Liver (tissue), 10 donors: ENCODE measurements at places on chromosomes 2 and 18.

GRCh38 chr2:55361465-55362189 is 58.0 kb downstream of the CCDC88A start:
- no peak for DNase-seq

- no peak for DNase-seq
These were observed 12.3 kb upstream of the POLI start for GRCh38 chr18:54257015-54257414.

GRCh38 chr18:46877329-46877987 is 39.8 kb downstream of the PIAS2 start:
- DNase-seq: no peak

- no peak for DNase-seq
These were observed 36.6 kb downstream of the ZAP70 start for GRCh38 chr2:97750017-97750416.

GRCh38 chr18:49061239-49061990 is 110.7 kb upstream of the SMAD7 start:
- DNase-seq: no peak

DNA sequence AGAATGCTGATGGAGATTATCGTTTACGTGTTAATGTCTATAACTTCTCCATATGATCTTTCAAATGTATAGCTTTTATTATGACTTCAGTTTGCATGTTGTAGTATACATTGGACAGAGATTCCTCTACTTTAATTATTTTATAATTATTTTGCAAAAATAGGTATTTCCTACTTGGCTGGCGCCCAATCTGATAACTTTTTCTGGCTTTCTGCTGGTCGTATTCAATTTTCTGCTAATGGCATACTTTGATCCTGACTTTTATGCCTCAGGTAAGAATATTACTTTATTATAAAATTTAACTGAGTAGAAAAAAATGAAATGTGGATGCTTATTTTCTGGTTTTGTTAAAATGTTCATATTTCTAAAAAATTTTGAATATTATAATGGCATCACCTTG is 18.1 kb upstream of the ADGRF3 start:
- DNase-seq: no peak

DNA sequence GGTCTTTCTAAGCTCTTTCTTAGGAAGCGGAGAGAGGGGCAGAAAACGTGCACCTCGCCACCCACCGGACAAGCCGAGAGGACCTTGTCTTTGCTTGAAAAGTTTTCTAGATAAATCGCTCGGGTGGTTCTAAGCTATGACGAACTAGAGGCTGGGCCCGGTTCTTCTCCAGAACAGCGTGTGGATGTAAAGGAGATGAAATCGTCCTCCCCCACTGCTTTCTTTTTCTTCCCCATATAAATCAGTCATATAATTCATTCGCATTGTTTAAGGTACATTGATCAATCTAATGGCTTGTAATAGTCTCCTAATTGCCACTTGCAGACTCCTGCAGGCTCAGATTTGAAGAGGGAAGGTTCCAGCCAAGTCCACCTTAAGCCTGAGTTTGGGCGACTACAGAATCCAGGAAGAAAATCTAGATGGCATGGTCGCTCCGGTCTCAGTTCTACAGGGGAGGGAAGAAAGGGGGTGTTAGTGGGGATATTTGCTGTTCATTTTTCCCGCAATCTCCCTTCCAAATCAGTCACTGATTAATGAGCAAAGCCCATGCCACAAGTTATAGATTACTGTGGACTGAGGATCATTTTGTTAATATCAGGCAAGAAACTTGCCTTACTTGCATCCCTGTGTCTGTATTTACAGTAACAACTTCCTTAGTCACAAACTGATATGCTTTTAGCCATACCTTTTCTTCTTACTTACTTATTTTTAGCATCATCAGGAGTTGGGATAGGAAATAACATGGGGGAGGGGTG is 5.6 kb upstream of the SP9 start:
- DNase-seq: no peak

DNA sequence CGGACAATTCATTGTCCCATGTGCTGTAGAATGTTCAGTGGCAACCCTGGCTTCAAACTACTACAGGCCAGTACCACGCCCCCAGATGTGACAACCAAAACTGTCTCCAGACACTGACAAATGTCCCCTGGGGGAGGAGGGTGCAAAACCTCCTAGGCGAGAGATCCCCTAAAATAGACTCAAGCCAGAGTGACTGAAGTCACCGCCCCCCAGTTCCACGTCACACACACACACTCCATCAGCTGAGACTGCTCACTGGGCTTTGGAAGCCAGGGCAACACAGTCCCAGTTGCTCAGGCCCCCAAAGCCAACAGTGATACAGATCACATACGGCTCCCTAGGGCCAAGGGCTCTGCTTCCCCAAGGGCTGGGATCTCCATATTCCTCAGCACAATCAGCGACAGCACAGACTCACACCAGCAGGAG is 19.1 kb downstream of the HDAC4 start:
- DNase-seq: no peak

DNA sequence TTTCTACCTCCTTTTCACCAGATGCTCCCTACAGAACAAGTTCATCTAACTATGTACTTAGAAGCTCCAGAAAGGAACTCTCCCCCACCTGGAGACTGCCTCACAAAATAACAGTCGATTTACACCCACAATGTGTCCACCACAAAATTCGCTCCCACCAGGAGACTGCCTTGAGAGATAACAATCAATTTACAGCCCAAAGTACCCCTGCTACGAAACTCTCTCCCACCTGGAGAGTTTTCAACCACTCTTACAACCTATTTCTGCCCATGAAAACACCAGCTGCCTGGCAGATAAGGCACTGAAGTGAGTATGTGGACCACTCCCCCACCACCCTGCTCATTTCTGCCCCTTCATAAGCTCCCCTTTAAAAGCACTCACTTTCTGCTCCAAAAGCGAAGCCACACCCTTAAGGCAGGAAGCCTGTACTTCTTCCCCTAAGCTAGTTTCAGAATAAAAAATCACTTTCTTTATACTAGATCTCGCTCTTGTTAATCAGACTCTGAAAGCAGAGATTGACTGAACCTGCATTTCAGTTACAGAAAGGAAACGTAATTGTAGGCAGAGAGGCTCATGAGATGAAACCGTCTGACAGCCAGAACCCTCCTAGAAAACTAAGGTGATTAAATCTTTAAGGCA is 94.4 kb upstream of the RBBP8 start:
- no peak for DNase-seq

GRCh38 chr18:9048236-9048635 is 54.3 kb upstream of the NDUFV2 start:
- no peak for DNase-seq

DNA sequence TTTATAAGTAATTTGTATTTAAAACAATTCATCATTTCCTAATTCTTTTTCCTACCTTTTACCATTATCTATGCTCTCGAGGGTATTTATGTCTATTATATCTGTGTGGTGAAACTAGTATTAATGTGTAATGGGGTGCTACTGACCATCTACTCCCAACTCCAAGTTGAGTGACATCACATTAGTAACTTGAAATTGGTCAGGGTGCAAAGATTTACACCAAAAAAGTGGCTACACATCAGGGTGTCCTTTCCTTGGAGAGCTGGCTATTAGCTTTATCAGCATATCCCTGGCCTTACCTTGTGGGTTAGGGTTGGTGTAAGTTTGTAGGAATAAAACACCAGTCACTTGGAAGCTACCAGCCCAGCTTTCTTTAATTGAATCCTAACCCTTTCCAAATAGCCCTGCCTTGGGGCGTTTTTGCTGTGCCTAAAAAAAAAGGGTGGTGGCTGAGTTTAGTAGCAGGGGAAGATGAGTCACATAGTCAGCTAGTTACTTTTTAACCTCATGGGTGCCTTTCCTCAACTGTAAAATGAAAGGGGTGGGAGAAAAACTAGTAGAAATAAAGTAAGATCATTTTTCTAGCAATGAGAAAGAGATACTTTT is 14.0 kb downstream of the ANXA4 start:
- no peak for DNase-seq

GRCh38 chr2:82748653-82749052 is 1710.4 kb downstream of the SUCLG1 start:
- DNase-seq: no peak

DNA sequence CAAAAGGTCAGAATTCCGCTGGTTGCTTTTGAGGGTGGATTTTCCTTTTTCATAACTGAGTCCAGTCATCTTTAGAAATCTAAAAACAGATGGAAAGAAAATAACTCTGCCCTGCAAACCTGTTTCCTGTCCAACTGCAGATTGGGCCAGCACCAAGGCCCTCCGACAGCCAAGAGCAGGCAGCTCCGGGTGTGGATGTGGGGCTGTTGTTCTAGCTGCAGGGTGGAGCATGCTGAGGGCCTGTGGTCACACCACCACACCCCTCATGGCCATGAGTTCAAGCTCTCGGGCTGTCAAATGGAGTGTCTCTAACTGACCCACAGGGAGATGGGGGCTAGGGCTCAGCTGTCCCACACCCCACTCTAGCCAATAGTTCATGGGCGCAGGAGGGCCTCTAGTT is 69.3 kb upstream of the BZW1 start:
- no peak for DNase-seq

- DNase-seq: no peak
These were observed 509 bp downstream of the PIEZO2 start for GRCh38 chr18:11148680-11149440.

DNA sequence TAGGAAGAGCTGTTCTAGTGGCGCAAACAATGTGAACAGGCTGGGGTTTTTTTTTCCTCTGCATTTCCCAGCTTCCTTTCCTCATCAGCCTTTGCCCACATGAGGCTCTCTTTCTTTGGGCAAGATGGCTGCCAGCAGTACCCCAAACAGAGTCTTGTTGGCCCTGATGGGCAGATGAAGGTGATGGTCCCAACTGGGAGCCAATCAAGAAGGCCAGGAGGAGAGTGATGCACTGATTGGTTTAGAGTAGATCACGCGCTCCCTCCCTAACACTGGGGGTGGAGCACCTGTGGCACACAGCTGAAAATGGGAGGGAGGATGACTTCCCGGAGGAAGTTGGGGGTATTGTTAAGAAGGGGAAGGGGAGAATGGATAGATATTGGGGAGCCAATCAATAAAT is 96.3 kb upstream of the FZD7 start:
- no peak for DNase-seq

- DNase-seq: no peak
These were observed 1241.9 kb downstream of the DPP10 start for GRCh38 chr2:115684345-115684744.

DNA sequence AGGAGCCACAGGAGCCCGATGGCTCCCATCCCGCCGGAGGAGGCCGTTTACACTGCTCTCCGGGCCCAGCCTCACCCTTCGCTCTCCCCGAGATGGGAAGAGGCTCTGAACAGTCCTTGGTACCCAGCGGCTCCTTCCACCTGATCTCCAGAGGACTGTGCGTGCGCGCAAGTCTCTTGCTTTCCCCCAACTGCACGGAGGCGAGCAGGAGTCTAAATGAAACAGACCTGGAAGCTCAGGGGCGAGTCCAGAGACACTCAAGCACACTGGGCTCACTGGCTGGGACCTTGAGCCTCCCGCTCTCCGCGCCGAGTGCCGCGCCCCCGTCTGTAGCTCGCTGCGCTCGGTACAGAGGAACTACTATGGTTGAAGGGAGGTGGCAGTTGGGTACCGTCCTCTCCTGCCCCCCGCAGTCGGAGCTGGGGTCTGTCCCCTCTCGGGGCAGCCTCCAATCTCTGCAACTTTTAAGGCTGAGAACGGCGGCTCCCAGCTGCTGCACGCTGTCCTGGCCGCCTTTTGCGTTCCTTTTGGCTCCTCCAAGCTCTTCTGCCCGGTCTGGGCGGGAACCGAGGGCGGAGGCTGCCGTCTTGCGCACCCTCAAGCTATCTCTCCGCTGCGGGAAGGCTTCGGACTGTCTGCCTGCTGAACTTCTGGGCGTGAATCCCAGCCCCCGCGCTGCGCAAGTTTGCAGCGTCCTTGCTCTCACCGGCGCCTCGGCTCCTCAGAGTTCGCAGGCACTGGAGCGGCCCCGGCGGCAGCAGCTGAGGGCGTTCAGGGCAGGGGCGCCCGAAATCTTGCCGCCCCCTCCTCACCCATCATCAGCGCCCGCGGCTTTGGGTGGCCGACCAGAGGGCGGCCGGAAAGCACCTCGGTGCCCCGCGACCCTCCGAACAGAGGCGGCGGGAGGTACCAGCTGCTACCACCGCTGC is 491 bp downstream of the ALK start:
- DNase-seq: no peak

GRCh38 chr2:71120195-71120594 is 9.8 kb downstream of the MCEE start:
- no peak for DNase-seq

DNA sequence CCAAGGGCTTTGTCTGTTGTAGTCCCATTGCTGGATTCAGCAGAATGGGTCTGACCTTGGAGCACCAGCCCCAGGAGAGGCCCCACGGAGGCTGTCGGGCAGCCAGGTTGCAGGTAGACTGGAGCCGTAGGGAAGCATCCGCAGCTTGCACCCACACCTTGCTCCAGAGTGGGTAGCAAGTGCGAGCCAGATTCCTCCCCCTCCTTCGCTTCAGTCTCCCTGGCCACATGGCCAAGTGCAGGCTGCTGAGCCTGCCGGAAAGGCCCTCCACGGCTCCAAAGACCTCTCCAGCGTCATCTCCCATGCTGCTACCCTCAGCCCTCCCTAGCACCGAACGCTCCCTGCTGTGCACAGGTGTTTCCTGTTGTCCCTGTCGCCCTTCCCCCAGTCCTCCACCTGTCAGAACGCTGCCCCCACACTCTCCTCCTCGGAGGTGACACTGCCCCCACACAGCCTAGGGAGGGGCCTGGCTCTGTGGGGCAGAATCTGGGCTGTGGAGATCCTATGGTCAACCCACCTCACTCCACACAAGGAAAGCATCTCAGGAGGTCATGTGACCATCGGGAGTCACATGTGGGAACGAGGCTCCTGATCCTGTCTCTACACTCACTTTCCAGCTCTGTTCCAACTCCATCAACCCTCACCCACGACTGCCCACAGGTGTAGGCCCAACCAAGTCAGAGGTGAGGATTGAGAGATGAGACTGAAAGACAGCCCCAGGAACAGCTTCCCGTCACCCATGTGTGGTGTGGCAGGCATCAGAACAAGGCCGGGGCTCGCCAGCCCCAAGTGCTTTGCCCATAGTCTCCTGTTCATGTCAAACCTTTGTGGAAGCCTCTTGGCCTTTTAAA is 8.3 kb downstream of the KCNF1 start:
- DNase-seq: no peak

- no peak for DNase-seq
These were observed 455.0 kb upstream of the KLHL29 start for GRCh38 chr2:22929998-22930397.

- DNase-seq: no peak
These were observed 286.8 kb upstream of the HNMT start for GRCh38 chr2:137677466-137677865.

DNA sequence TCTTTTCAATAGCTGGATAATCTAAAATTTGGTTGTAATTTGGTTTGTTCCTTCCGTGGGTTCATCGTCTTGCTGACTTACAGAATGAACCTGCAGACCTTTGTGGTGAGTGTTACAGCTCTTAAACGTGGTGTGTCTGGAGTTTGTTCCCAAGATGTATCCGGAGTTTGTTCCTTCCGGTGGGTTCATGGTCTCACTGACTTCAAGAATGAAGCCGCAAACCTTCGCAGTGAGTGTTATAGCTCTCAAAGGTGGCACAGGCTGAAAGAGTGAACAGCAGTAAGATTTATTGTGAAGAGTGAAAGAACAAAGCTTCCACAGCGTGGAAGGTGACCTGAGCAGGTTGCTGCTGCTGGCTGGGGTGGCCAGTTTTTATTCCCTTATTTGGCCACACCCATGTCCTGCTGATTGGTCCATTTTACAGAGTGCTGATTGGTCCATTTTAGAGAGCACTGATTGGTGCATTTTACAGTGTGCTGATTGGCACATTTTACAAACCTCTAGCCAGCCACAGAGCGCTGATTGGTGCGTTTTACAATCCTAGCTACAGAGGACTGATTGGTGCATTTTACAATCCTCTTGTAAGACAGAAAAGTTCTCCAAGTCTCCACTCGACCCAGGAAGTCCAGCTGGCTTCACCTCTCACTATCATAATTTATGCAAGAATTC is 16.6 kb downstream of the RALB start:
- no peak for DNase-seq

- no peak for DNase-seq
These were observed 317.2 kb downstream of the GBX2 start for GRCh38 chr2:235850771-235851551.
